Stimulated activated CD4-positive, alpha-beta T cell treated with anti-CD3 and anti-CD28 coated beads, Interleukin-12 subunit alpha, Interleukin-12 subunit beta, amount 100 ng/mL, for 4 hours (primary cell): ENCODE measurements at places on chromosomes 7 and 10.

GRCh38 chr10:43689618-43689954 is 40.9 kb upstream of the ZNF32 start:
- DNase-seq, result peak; percentile 41

- no peak for DNase-seq
Observed at GRCh38 chr10:557792-558328, 131.6 kb downstream of the DIP2C start.

DNA sequence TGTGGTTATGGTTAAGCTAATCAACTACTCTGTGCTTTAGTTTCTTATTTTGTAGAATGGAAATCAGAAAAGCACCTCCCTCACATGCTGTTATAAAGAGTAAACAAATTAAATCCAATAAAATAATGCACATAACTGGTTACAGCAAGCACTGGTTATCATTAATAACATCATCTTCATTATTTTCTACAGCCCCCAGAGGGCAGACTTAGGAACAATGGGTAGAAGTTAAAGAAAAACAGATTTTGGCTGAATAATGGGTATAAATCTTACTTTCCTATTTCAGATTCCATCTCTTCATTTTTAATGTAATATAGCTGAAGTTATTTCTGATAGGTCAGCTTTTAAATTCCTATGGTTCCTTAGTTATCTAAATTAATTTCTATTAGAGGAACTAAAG is 126.5 kb downstream of the DOCK4 start:
- no peak for DNase-seq

- no peak for DNase-seq
Observed at GRCh38 chr10:44492678-44493077, 107.8 kb upstream of the CXCL12 start.

DNA sequence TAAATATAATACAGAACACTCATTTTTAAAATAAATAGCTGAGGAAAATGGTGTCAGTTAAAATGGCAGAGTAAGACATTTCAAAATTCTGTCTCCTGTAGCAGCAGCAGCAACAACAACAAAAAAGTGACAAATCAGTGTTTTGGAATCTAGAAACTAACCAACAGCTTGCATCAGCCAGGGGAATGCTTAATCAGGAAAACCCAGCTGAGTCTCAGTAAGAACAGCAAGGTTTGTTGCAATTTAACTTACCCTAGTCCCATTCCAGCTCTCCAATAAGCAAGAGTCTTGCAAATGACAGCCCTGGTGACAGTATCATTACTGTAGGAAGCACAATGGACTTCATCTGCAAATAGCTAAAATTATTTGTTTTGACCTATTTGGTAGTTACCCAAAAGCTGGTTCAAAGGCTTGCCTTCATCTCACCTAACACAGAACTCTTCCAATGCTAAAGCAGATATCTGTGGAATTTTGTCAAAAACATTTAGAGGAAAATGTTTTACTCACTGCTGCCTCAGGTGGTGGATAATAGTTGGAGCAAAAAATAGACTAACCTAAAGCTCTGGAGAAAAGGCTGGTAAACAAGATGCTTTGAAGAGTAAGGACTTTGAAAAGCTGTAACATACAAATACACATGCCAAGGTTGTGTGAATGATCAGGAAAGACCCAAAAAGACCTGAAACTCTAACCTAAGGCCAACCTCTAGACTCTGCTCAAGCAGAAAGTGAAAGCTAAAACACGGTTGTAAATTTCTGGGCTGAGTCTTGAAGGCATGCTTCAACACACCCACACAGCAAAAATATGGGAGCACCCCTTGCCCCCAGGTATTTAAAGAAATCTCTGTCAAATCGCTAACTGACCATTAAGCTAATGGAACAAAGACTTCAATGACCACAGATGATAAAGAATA is 9.9 kb upstream of the ARHGAP22 start:
- no peak for DNase-seq

DNA sequence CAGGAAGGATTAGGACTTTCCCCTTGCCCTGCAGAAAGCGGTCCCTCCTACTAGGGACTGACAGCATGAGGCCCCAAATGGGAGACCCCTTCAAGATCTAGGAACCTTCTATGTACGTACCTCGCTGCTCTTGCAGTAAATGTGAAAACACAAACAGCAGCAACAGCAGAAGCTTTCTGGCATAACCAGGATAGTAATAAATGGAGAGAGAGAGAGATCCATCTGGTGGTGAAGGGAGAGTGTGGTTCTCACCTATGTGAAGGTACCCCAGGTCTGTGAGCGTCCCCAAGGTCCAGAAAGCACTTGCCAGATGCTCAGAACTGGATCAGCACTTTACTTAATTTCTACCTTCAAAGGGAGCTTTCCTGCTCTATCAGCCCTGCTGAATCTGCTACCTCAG is 592.7 kb downstream of the PARD3 start:
- DNase-seq, result no peak

- no peak for DNase-seq
Observed at GRCh38 chr10:73812657-73813056, 1.3 kb upstream of the NDST2 start.

- DNase-seq, result no peak
Observed at GRCh38 chr10:104574838-104575237, 66.3 kb upstream of the SORCS3 start.

DNA sequence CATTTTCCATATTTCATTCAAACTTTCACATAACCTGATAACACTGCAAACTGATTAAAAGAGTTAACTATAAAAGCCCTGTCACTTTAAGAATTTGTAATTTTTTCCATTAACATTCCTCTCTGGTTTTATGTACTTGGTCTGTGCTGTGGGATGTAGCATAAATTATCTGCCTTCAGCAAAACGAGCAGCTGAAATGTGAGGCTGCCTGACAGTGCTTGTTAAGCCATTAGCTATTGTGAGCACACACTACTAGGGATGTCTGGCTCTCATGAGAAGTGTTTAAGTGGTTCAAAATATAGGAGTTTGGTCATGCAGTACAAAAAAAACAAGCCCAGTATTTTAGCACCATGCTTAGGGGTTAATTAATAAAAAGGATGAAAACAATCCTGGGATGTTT is 63.0 kb downstream of the HOXA1 start:
- DNase-seq, result no peak

GRCh38 chr7:52959878-52960660 is 75.4 kb upstream of the POM121L12 start:
- DNase-seq, result no peak

- no peak for DNase-seq
Observed at GRCh38 chr7:140439359-140439758, 35.5 kb downstream of the RAB19 start.

- DNase-seq, result peak; percentile 31
Observed at GRCh38 chr10:17003151-17003550, 126.5 kb downstream of the CUBN start.

- DNase-seq, result no peak
Observed at GRCh38 chr10:12750526-12751201, 250.8 kb downstream of the CCDC3 start.

DNA sequence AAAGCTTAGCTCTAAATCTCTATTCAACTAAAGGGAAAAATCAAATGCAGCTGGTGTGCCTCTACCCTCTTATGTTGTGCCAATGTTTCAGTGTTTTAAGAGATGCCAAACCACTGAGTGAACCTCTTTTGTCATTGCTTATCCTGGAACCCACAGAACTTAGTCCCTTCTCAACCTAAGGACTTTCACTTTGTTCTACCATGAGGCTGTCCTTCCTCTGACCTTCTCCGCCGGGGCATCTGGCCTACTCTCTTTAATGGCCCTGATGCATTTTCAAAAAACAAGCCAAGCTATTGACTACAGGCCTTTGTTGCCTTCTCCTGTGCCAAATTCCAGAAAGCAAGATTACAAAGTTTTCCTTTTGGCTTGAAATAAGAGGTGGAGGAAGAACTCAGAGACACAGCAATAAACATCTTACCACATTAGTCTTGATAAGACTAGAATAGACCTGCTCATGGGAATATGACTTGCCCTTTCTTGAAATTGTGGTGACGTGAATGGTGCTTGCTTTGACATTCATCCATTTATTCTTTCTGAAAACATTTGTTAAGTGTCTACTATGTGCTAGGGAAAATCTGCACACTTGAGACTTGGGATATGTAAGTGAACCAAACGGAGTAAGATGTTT is 253.2 kb upstream of the SMIM30 start:
- DNase-seq, result no peak
